ENCODE measurements at places on chromosomes 12 and 14.

- DNase-seq = no peak
Observed at GRCh38 chr12:65918021-65918420, 93.7 kb downstream of the HMGA2 start.

DNA sequence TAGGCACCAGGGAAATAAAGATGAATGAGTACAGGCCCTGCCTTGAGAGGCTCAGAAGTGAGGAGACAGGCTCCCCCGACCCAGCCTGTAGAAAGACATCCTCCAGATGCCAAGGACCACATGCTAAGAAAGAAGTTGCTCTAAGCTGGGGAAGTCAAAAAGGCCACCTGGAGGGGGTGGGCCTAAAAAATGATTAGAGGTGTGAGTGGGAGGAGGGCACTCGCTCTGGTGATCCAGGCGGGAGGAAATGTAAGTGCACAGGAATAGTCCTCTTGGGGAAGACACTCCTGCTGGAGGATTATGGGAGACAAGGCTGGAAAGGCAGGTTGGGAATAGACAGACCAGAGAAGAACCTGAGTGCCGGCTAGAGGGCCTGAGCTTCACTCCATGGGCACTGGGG lies 32.2 kb downstream of the SMUG1 start:
- DNase-seq = no peak

GRCh38 chr12:93115198-93115601 lies 186.1 kb upstream of the EEA1 start:
- DNase-seq = no peak

GRCh38 chr12:26272851-26273250 lies 77.5 kb downstream of the SSPN start:
- no peak for DNase-seq

- no peak for DNase-seq
Observed at GRCh38 chr12:67040861-67041137, 228.4 kb upstream of the CAND1 start.

GRCh38 chr12:100346660-100347059 lies 10.2 kb upstream of the SLC17A8 start:
- no peak for DNase-seq

DNA sequence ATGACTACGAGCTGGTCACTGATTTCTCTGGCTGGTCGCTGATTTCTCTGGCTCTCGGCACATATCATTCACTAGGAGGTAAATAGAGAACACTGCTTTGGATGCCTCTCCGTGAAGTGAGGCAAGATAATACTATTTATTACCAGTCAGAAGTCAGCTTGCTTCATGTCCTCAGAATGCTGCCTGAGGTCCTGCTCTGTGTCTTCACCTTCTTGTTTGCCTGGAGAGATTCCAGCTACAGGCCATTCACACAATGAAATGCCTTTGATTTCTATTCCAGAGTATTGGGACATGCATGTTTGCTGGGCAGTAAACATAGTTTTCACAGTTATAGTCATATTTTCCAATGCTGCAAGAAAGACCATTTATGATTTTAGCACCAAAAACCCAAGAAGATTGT lies 106.7 kb downstream of the AEBP2 start:
- no peak for DNase-seq

DNA sequence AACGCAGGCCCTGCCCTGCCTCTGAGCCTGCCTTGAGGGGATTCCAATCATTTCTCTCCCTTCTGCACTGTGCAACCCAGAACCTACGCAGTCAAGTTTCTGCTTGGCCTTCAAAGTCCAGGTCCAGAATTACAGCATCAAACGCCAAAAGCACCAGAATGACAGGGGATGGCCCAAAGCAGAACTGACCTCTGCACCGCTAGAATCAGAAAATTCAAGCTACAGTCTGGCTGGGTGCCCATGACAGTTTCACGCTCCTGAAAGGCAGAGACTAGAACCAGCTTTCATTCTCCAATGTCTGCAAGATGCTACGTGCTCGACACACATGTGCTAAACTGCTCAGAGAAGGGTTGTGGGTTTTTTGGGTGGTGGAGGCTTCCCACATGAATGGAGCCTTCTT lies 4.1 kb downstream of the CLMN start:
- DNase-seq = no peak

- no peak for DNase-seq
Observed at GRCh38 chr12:30811966-30812365, 57.2 kb upstream of the CAPRIN2 start.

- no peak for DNase-seq
Observed at GRCh38 chr14:104150136-104151025, 12.0 kb downstream of the KIF26A start.

DNA sequence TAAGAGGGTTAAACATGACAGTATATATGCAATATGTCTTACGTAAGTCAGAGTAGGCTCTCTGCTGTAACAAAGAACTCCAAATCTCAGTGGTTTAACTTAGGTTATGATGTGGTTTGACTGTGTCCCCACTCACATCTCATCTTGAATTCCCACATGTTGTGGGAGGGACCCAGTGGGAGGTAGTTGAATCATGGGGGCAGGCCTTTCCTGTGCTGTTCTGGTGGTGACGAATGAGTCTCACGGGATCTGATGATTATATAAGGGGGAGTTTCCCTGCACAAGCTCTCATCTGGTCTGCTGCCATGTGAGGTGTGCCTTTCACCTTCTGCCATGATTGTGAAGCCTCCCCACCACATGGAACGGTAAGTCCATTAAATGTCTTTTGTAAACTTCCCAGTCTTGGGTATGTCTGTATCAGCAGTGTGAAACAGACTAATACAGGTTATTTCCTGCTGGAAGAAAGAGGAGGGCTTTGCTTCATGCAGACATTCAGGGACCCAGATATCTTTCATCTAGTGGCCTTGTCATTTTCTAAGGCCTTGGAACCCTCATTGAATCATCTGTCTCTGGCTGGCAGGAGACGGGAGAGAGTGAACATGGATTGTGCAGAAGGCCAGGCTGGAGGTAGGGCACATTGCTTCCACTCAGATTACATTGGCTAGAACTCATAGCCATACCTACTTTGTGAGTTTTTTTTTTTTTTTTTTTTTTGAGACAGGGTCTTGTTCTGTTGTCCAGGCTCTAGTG lies 96.1 kb downstream of the CRADD start:
- peak; percentile 20 for DNase-seq

GRCh38 chr14:75823334-75823733 lies 158.5 kb downstream of the TGFB3 start:
- no peak for DNase-seq

GRCh38 chr14:29821661-29822429 lies 105.8 kb downstream of the PRKD1 start:
- no peak for DNase-seq

- no peak for DNase-seq
Observed at GRCh38 chr14:38038986-38039385, 168.7 kb upstream of the SSTR1 start.

GRCh38 chr12:11609045-11609444 lies 40.4 kb upstream of the ETV6 start:
- DNase-seq = no peak
